ENCODE measurements at places on chromosomes 6 and 20.

- no peak for DNase-seq
Observed at GRCh38 chr6:145705561-145705960, 29.8 kb downstream of the EPM2A start.

GRCh38 chr6:147201885-147202515 is 2.2 kb upstream of the STXBP5 start:
- no peak for DNase-seq

DNA sequence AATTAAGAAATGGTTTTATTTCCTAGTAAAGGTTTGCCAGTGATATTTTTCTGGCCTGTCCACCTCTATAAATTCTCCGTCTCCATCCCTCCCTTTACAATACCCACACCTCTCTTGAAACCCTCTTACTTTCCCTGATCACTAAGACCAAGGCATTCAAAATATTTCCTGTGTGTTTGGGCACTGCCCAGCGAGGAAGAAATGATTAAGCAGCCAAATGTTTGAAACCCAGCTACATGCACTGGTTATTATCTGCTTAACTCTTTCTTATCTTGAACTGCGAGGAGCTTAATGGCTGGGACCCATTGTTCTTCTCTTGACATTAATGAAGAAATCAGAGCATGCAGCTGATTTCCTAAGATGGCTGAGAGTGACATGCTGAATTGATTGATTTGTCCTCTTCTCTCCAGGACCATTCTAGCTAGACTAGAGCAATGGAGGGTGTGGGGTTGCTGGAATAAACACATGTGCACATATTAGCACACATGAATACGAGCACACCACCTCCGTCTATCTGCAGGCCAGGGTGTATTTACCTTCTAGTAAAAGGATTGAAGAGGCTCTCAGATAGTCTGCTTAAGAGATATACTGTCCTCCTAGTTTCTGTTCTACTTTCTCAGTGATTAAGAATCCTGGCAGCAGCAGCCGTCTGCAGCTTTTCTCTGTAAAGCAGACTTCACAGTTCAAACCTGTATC is 46.1 kb upstream of the PRDM1 start:
- DNase-seq = no peak

DNA sequence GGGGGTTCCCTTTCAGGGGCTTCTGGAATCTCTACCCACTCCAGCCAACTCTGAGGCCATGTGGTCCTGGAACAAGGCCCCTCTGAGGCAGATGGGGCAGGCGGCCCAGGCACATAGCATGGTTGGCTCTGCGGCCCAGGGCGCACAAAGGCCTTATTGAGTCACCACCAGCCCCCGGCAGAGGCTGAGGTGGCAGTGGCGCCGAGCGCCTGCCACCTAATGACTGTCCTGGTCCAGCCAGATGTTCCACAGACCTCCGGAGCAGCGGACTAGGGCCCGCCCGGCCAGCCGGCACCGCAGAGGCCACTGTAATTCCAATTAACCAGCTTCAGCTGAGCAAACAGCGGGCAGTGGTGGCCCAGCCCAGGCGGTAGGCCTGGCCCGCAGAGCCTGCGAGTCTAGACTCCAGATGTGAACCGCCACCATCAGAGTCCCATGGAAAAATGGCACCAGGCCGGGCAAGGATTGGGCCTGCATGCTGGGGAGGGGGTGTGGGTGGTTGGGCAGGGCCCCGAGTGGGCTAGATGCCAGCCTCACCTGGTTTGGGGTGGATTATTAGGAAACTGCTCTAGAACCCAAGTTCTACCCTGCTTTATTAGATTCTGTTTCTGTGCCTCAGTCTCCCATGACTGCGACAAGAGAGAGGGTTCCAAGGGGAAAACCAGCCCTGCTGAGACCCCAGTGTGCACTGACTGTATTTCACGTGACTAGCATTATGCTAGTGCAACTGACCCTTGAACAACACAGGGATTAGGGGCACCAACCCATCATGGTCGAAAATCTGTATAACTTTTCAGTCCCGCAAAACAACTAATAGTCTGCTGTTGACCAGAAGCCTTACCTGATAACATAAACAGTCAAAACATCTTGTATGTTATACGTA is 34.1 kb upstream of the ID1 start:
- peak; percentile 80 for DNase-seq

DNA sequence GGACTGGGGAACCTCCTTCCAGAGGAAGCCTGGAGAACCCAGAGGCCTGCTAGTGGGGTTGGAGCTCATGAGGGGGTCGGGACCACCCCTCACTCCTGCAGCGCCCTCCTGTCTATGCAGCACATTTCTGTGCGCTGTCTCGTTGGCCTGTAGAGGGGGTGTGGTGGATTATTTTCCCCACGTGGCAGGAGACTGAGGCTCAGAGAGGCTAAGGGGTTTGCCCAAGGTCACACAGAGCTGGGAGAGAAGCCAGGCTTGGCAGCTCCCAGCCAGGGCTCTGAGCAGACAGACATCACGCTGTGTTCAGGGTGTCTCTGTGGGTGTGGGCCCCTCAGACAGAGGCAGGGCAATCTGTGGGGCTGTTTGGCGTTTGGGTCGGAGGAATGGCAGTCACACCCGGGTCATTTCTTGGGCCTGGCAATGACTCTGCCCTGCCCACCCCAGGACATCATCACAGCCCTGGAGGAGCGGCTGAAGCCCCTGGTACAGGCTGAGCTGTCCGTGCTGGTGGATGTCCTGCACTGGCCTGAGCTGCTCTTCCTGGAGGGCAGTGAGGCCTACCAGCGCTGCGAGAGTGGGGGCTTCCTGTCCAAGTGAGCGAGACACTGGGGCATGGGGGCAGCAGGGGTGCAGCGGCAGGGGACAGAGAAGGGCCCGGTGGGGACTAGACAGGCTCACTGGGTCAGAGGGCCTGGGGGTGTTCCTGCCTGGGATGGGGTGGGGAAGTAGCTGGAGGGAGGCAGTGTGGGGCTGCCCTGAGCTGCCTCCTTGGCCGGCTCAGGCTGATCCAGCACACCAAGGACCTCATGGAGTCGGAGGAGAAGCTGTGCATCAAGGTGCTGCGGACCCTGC is 27.7 kb downstream of the UQCC2 start:
- peak; percentile 72 for DNase-seq

DNA sequence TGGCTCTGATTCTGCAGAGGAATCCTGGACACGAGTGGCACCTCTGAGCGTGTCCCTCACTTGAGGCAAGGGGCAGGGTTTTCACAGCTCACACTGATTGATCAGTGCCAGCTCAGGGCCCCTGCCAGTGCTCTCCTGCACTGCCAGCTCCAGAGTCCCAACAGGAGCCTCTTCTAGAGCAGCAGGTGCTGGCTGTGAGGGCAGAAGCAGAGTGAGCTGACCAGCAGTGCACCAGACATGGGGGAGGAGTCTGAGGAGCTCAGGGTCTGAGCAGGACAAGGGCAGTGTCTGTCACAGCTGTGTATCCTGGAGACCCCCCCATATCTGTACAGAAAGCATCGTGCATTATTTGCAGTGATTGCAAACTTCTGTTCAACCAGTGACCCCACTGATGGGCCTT is 31.5 kb upstream of the THBS2 start:
- no peak for DNase-seq

DNA sequence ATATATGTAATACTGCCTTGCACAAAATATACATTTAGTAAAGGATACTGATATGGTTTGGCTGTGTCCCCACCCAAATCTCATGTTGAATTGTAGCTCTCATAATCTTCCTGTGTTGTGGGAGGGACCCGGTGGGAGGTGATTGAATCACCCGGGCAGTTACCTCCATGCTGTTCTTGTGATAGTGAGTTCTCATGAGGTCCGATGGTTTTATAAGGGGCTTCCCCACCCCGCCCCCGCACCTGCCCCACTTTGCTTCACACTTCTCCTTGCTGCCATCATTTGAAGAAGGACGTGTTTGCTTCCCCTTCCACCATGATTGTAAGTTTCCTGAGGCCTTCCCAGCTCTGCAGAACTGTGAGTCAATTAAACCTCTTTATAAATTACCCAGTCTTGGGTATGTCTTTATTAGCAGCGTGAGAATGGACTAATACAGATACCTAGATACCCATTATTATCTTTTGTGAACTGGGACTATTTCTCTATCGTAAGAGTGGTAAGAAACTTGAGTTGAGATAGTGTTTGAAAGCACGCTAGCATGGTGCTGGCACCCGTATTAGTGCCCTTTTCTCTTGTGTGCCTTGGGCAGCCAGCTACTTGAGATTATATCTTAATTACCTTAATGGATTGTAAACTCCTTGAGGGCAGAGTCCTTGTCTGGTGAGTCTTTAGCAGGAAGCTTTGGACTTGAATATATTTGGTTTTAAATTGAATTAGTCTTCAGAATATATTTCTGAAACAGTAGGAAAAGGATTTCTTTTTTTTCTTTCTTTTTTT is 25.6 kb downstream of the TOP1 start:
- DNase-seq = no peak

GRCh38 chr6:160121558-160121957 is at the start of gene SLC22A1:
TSS of gene SLC22A1 (plus strand) at chr6:160121815. CDS start at chr6:160121936, 121 bp downstream.
- peak; percentile 27 for DNase-seq

GRCh38 chr6:44675449-44675848 is 287.9 kb downstream of the CDC5L start:
- no peak for DNase-seq

- DNase-seq = no peak
Observed at GRCh38 chr6:134346932-134347545, 29.1 kb upstream of the SGK1 start.

Data from spleen (tissue), 13 donors.